ENCODE measurements at places on chromosomes 16 and 17.

DNA sequence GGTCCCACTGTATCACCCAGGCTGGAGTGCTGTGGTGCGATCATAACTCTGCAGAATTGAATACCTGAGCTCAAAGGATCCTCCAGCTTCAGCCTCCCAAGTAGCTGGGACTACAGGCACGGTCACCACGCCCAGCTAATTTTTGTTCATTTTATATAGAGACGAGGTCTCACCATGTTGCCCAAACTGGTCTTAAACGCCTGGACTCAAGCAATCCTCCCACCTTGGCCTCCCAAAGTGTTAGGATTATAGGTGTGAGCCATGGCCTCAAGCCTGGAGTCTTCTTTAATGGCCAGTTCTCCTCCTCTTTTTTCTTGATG is 484 bp downstream of the CD300LB start:
- peak; percentile 15 for DNase-seq

GRCh38 chr17:61139219-61139618 is 260.4 kb upstream of the TBX2 start:
- DNase-seq = no peak

GRCh38 chr17:8391711-8392110 is 5.9 kb downstream of the RNF222 start:
- DNase-seq = no peak

- no peak for DNase-seq
These were observed 2.1 kb downstream of the ZNF764 start for GRCh38 chr16:30556125-30556473.

GRCh38 chr16:51450909-51451308 is 299.8 kb upstream of the SALL1 start:
- no peak for DNase-seq

GRCh38 chr17:41917679-41918313 is 955 bp downstream of the ACLY start:
- DNase-seq = peak; percentile 84

GRCh38 chr16:16096121-16096857 is 127.0 kb downstream of the ABCC6 start:
- no peak for DNase-seq

- no peak for DNase-seq
These were observed 15.8 kb downstream of the TMC6 start for GRCh38 chr17:78112518-78113471.

GRCh38 chr16:72126429-72126765 is 32.8 kb downstream of the DHX38 start:
- DNase-seq = no peak
